ENCODE measurements at places on chromosomes 1 and 21. TPM values are rescaled to one million over a fixed set of nuclear protein-coding genes. Genes with fewer than 3 reads are reported as not detected.

Gene ALX3
- not detected for total RNA-seq

Gene CLCA4
- total RNA-seq: not detected

Gene CDC7
- total RNA-seq: 0.52 TPM

Gene EPS8L3
- total RNA-seq: not detected

Gene REN
- total RNA-seq: not detected

Gene OR10J1
- not detected for total RNA-seq

Gene EFNA3
- 1.1 TPM for total RNA-seq

Gene SPRR2F
- not detected for total RNA-seq

Gene IL22RA1
- total RNA-seq: not detected

Gene PPIH
- 18.1 TPM for total RNA-seq

Gene ARMH1
- total RNA-seq: 2.6 TPM

Gene VTCN1
- not detected for total RNA-seq

Gene TPTE
- not detected for total RNA-seq

Gene C1QB
- total RNA-seq: not detected

Gene ARV1
- total RNA-seq: 10.9 TPM

Gene FALEC
- 1.6 TPM for total RNA-seq

Gene CRNN
- total RNA-seq: under 0.01 TPM

Gene DCST1
- not detected for total RNA-seq

Gene CHIA
- not detected for total RNA-seq

Gene RAB7B
- 13.6 TPM for total RNA-seq

Gene CFHR2
- total RNA-seq: not detected

Gene AKR7A3
- 0.43 TPM for total RNA-seq

Gene CASZ1
- total RNA-seq: under 0.01 TPM

Gene TNFRSF8
- total RNA-seq: not detected

All from bronchial smooth muscle cell (primary cell).